NCI-H446 (cell line): ENCODE measurements at places on chromosomes 13 and 19.

DNA sequence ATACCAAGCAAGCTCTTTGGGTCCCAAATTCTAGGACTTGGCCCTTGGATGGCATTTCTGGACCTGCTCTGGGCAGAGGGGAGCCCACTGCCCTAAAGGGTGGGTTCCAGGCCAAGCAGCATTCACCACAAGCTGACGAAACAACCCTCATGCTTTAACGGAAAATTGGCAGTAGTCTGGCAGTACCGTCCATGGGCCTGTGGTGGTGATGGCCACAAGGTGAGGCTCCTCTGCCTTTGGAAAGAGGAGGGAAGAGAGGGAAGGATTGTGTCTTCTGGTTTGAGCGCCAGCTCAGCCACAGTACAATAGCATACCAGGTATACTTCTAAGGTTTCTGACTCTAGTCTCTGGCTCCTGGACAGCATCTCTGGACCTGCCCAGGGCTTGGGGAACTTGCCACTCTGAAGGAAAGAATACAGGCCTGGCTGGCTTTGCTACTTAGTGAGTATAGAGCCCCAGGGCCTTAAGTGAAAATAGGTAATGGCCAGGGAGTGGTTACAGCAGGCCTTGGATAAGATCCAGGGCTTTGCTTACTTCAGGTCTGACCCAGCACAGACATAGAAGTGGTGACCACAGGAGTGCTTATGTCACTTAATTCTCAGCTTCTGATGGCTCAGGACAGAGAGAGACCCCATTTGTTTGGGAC, 595.5 kb downstream of the LMO7 start:
- DNase-seq: no peak

DNA sequence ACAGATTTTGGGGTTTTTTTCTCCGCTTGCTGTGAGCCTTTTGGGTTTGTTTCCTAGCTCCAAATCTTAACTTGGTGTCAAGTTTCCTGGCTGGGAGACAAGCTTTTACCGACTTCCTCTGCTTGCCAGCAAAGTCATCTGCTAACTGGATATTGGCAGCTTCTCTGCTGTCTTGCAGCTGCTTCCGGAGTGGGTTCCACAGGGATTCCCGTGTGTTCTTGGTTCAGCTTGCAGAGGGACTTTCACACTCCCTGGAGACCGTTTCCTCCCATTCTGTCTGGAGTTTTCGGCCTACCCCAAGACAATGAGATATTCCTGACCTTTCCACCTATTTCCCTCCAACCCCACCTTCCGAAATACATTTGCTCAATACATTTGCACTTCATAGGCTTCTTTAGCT, 2.2 kb upstream of the COLGALT1 start:
- peak; percentile 87 for DNase-seq

DNA sequence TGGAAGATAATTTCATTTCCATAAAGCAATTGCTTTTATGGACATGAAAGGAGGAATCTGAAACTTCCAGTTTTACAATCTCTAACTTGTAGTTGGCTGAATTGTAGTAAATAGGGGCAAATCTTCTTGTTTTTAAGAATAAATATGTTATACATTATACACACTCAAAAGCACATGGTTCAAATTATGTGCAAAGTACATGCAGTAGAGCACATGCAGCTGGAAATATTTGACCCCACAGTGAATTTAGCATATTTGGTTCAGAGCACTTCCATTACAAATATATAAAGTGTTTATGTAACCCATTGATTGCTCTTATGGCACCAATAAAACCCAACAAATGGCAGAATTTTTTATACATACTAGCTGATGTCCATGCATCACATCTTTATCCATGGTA, 180.5 kb downstream of the IRS2 start:
- DNase-seq: no peak

DNA sequence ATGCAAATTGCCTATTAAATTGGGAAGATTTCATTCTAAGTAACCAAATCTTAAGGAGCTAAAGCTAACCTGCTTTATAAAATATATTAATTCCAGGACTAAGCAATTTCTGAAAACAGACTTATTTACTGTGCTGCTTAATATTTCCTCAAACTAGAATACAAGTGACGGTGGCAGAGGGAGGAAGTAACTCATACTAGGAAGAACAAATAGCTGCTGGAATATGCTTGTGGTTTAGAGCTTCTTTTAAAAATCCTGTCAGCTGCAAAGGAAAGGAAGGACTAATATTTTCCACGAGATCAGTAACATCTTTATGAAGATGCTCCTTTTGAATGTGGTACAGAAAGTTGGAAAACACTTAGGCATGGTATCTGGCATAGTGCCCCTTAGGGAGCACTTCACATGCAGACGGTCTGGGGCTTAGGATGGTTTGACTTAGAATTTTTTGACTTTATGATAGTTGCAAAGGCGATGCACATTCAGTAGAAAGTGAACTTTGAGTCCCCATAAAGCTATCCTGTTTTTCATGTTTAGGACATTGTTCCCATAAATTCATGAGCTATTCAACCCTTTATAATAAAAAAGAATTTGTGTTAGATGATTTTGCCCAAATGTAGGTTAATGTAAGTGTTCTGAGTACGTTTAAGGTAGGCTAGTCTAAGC, 3.4 kb upstream of the HNRNPA1L2 start:
- no peak for DNase-seq

DNA sequence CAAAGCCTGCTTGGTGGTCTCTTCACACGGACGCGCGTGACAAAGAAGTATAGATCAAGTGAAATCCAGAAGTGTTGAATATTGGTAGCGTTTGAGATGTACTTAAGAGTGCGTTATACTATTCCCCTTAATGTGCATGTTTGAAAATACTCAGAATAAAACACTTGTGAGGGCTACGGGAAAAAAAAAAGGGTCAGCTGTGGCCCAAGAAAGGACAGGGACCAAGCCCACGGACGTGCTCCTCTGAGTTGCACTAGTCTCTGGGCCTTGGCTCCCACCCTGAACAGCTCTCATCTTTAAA, 622 bp upstream of the RBM42 start:
- no peak for DNase-seq

GRCh38 chr13:24381541-24382265, 72.3 kb downstream of the C1QTNF9 start:
- DNase-seq: no peak

DNA sequence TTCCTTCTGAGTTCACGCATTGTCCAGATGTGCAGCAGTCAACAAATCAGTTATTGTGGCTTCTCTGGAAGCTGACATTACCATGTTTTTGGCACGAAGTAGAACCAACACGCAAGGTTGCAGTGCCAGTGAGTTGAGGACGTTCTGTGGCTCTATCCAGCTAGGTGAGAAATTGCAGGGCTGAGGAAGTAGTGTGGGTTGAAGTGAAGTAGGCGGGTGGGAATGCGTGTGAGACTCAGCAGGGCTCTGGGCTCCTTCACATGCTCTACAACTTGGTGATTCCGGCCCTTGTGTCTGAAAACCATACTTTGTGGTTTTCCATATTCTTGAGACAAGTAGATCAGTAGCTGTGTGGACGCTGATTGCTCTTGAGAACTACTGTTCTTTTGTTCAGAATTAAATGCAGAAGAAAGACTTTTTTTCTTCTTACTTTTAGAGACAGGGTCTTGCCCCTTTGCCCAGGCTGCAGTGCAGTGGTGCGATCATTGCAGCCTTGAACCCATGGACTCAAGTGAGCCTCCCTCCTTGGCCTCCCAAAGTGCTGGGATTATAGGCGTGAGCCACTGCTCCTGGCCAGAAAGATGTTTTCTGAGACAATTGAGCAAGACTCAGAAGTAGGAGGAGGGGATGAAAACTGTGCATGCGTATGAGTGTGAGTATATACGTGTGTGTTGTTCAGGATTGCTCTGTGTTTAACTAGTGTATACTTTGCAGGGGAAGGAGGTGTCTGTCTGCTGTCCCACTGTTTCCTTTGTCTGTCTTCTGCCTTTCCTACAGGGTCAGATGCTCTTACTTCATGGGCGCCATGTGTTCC, 46.2 kb downstream of the GATAD2A start:
- no peak for DNase-seq

DNA sequence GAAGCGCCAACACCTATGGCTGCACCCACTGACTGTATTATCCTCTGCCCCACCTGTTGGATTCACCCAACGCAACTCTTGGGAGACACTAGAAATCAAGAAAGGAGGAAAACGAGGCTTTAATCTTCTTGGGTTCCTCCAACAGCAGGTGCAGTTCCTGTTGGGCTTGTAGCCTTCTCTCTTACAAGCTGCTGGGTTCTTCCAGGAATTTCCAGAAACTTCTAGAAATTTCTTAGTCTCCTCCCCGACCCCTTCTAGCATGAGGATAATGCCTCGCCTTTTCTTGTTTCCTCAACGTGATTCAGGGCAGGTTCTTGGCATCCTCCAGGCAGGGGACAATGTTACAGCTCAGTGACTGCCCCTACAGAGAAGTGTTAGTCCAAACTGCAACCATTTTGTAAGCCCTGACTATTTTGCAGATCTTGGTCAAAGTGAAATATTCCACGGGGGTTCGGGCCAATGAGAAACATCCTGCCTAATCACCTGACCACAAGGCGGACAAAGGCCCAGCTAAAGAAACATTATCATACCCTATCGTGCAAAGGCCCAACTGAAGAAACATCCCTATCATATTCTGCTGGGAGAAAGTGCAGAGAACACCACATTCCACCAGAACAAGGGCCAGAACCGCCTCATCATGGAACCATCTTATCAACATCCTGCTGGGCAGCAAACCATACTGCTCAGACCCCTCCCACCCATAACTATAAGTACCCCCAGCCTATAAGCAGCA, 614 bp upstream of the PNMA8A start:
- no peak for DNase-seq

DNA sequence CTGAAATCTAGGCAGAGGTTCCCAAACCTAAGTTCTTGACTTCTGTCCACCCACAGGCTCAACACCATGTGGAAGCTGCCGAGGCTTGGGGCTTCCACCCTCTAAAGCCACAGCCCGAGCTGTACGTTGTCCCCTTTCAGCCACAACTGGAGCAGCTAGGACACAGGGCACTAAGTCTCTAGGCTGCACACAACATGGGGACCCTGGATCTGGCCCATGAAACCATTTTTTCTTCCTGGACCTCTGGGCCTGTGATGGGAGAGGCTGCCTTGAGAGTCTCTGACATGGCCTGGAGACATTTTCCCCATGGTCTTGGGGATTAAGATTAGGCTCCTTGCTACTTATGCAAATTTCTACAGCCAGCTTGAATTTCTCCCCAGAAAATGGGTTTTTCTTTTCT, 118.4 kb downstream of the GPC5 start:
- DNase-seq: no peak

DNA sequence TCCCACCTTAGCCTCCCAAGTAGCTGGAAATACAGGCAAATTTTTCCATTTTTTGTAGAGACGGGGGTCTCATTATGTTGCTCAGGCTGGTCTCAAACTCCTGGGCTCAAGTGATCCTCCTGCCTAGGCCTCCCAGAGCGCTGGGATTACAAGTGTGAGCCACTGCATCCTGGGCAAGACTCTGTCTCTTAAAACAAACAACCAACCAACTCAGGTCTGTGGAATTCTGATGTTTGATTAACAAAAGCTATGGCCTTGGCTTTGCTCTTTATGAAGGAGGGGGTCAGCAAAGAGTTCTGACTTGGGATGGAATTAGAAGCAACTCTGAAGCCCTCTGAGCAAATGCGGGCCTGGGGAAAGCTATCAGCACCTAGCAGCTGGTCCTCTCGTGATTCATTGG, 117.7 kb downstream of the IER2 start:
- DNase-seq: no peak

- DNase-seq: peak; percentile 13
Measured at GRCh38 chr19:43425567-43426392, 11.1 kb downstream of the TEX101 start.

- DNase-seq: no peak
Measured at GRCh38 chr13:90055121-90055520, 1292.4 kb upstream of the MIR17HG start.

DNA sequence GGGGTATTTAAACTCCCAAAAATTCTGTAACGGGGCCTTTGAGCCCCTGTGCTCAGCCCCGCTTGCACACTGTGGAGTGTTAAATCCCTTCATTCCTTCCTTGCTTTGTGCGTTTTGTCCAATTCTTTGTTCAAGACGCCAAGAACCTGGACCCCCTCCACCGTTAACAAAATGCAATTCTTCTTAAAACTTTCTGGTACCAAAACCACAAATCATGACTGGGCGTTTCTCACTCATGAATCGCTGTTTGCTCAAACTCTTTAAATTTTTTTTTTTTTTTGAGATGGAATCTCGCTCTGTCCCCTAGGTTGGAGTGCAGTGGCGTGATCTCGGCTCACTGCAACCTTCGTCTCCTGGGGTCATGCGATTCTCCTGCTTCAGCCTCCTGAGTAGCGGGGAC, 881 bp downstream of the ZNF20 start:
- DNase-seq: no peak

- DNase-seq: peak; percentile 26
Measured at GRCh38 chr19:5225486-5226345, 114.9 kb downstream of the PTPRS start.

DNA sequence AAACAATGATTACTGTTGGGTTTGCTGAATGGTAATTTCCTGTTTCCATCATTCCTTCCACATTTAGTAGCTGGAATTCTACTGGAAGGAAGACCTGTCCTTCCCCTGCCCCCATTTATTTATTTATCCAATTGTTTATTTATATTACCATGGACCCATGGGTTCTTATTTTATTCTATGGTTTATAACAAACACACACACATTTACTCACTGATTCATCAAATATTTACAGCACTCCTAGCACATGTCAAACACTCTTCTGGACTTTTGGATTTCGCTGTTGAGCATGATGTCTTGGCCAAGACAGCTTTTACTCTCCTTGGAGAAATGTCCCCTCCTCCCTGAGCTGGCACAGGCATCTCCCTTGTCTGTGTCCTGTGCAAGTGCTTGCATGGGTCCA, 227.8 kb upstream of the MAB21L1 start:
- no peak for DNase-seq

DNA sequence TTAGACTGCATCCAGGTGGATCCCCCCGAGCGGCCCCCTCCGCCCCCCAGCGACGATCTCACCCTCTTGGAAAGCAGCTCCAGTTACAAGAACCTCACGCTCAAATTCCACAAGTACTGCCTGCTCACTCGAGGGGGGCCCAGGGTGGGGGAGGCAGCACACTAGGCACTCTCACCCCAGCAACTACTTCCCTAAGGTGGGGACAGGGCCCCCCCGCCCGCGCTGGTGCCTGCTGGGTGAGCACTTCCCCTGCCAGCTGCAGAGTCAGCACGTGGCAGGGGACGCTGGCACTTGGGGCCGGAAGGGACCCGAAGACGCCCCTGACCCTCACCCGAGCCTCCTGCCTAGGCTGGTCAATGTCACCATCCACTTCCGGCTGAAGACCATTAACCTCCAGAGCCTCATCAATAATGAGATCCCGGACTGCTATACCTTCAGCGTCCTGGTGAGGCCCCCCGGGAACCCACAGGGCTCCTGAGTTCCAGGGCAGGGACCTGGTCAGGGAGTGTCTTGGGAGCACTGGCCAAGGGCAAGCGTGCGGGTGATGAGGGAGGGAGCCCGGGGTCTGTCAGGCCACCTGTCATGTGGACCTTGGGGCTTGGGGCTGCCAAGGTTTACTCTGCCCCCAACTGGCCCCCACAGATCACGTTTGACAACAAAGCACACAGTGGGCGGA, 5.2 kb downstream of the MCOLN1 start:
- no peak for DNase-seq

- DNase-seq: no peak
Measured at GRCh38 chr19:35296644-35297514, 4.9 kb downstream of the MAG start.
